ENCODE measurements at places on chromosomes 12 and 14.
A peak's percentile ranks its signal among the peaks of the same experiment; 100 is the strongest.

DNA sequence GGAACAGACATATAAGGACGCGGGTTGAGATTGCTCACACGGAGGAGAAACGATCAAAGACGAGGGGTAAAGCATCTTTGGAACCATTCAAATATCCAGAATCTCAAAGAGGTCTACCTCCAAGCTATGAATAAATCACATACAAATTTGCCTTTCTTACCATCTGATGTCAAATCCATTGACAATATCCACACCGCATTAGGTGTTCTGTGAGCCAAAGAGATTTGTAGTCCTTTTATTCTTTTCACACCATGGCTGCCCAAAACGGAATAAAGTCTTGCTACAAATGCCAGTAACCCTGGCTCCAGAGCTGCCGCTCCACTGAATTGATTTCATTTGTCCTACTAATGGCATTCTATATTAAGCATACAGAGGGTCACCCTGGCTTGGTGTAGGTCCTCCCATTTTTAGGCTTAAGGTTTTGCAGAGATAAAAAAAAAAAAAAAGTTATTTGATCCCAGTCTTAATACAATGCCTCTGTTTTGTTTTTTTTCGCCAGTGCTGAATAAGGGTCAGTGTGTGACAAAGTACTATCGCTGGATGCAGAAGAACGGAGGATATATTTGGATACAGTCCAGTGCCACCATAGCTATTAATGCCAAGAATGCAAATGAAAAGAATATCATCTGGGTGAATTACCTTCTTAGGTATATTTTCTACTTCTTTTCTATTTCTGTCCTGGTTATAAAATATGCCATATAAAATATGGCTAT lies 157.3 kb downstream of the EGLN3 start:
- no peak for DNase-seq

- no peak for DNase-seq
Measured at GRCh38 chr14:36479344-36479743, 40.7 kb downstream of the NKX2-1 start.

- DNase-seq = peak; percentile 78
Measured at GRCh38 chr12:2813214-2814185, 1.0 kb downstream of the ITFG2 start.

DNA sequence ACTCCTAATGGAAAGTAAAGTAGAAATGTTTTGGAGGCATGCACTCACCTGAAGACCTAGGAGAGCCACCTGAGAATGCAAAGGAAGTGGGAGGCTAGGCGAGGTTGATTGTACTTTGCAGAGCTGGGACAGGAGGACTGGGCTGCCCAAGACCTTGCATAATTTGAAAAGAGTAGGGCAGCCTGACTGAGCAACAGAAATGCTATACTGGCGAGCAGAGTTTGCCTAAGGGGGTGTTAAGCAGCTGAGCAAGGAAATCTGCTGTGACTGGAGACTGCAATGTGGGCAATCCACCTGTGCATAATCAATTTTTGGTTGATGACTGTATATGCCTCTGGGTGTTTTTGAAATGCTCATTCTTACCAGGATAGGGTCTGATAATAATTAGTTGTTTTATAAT lies 834.1 kb downstream of the TRHDE start:
- no peak for DNase-seq

- no peak for DNase-seq
Measured at GRCh38 chr12:109169686-109170085, 53.3 kb downstream of the ACACB start.

DNA sequence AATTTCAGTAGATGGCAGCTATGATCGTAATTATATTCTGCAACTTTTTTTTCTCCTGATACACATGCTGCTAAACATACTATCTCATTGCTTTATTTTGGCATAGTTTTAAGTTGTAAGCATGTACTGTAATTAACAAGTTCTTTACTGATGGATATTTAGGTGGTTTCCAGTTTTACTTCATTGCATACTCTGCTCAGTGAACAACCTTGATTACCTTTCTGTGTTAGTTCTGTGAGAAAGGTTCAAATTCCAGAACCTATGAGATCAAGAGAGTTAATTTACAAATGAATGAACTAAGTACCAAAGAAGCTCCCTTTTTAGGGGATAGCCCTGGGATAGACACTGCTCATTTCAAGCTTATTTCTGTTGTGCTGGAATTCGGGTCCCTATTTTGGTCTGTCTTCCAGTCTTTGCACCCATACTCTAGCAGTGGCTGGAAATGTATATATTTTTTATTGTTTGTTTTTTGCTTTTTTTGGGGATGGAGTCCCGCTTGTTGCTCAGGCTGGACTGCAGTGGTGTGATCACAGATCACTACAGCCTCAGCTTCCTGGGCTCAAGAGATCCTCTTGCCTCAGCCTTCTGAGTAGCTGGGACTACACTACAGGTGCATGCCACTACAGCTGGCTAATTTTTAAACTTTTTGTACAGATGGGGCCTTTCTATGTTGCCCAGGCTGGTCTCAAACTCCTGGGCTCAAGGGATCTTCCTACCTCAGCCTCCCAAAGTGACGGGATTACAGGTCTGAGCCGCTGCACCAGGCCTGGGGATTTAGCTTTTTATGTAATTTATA lies 10.6 kb downstream of the PAPOLA start:
- no peak for DNase-seq

GRCh38 chr14:96265383-96266095 lies 9.5 kb downstream of the BDKRB1 start:
- no peak for DNase-seq

- no peak for DNase-seq
Measured at GRCh38 chr12:120687578-120688289, 785 bp downstream of the MLEC start.

- no peak for DNase-seq
Measured at GRCh38 chr12:49220972-49221371, 32.1 kb upstream of the TUBA1A start.

GRCh38 chr14:79656056-79656455 lies 555.2 kb downstream of the DIO2 start:
- DNase-seq = no peak

- DNase-seq = no peak
Measured at GRCh38 chr12:109147954-109148353, 31.6 kb downstream of the ACACB start.

GRCh38 chr14:20386276-20386855 lies 26.9 kb downstream of the TEP1 start:
- no peak for DNase-seq

GRCh38 chr12:34342048-34342447 lies 319.8 kb downstream of the ALG10 start:
- DNase-seq = no peak

- DNase-seq = no peak
Measured at GRCh38 chr12:3148366-3149000, 71.3 kb downstream of the TSPAN9 start.

- DNase-seq = no peak
Measured at GRCh38 chr14:92968291-92969020, 45.5 kb downstream of the CHGA start.

GRCh38 chr14:100416921-100417860 lies 94.1 kb downstream of the SLC25A47 start:
- peak; percentile 85 for DNase-seq

DNA sequence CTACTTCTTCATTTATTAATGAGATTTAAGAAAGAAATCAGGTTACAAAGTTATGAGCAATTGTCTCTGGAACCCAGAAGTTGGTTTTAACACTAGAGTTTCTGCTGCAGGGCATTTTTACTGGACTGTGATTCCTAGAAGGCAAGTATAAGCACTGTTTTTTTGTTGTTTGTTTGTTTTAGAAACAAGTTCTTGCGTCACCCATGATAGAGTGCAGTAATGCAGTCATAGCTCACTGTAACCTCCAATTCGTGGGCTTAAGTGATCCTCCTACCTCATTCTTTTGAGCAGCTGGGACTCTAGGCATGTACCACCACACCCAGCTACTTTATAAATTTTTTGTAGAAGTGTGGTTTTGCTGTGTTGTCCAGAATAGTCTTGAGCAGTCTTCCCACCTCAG lies 25.6 kb downstream of the RAP1B start:
- DNase-seq = no peak

- DNase-seq = no peak
Measured at GRCh38 chr12:107560165-107560898, 125.3 kb upstream of the PWP1 start.

DNA sequence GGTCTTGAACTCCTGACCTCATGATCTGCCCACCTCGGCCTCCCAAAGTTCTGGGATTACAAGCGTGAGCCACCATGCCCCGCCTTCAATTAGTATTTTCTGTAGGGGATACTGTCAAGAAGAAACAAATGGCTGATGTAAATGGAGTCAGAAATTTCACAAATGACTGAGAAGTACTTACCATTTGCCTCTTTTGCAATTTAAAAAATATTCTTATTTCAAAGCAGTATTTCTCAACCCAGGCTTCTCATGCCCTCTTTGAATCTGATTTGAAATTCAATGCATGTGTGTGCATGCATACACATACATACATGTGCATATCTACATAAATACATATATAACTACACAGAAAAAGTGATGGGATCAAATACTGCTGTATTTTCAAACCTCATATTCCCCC lies 4.4 kb downstream of the PSMA6 start:
- no peak for DNase-seq

- peak; percentile 42 for DNase-seq
Measured at GRCh38 chr12:76455582-76456345, 103.8 kb downstream of the OSBPL8 start.

- no peak for DNase-seq
Measured at GRCh38 chr14:69500096-69500495, 15.6 kb downstream of the PLEKHD1 start.

- DNase-seq = no peak
Measured at GRCh38 chr12:96493106-96493505, 3.7 kb downstream of the CFAP54 start.

DNA sequence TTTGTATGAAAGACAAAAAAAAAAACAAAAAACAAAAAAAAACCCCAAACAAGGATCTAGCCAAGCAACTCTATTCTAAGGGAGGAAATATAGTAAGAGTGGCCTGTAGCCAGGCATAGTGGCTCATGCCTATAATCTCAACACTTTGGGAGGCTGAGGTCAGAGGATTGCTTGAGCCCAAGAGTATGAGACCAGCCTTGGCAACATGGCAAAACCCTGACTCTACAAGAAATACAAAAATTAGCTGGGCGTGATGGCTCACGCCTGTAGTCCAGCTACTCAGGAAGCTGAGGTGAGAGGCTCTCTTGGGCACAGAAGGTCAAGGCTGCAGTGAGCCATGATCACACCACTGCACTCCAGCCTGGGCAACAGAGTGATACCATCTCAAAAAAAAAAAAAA lies 47.9 kb downstream of the TMEM117 start:
- no peak for DNase-seq

DNA sequence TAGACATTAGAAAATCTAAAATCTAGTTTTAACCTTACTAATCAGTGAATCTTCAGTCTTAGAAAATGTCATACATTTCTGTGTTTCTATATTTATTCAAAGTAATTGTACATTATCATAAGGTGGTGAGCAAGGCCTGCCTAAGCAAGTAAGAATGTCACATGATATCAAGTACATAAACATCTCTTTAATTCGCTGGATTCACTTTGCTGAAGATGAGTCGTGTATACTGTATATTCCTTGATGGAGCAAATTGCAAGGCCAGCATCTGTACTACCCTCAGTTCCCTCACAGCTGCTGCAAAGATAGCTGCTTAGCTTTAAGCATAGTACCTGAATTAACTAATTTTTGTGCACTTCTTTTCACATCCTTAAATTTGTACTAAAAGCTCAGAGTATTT lies 8.5 kb upstream of the AK7 start:
- no peak for DNase-seq

DNA sequence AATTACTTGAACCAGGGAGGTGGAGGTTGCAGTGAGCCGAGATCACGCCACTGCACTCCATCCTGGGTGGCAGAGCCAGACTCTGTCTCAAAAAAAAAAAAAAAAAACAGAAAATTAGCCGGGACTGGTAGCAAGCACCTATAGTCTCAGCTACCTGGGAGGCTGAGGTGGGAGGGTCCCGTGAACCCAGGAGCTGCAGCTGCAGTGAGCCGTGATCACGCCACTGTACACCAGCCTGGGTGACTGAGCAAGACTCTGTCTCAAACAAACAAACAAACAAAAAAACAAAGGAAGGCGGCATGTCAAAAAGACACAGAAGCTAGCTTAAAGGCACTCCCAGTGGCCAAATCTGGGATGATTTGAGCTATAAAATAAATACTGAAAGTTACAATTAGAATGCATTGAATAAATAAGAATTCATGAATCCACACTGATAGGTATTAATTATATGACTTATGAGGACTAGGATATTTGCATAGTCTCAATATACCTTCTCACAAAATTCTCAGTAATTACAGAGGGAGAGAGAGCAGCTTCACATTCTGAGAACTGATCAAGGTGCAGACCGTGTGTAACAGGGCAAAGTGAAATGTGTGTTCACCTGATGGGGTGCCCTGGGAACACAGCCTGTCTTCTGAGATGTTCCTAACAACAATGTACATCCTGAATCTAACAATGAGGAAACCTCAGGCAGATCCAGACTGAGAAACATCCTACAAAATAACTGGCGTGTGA lies 42.7 kb upstream of the GPR132 start:
- DNase-seq = no peak

GRCh38 chr14:90648421-90648820 lies 167.8 kb downstream of the TTC7B start:
- no peak for DNase-seq

- DNase-seq = no peak
Measured at GRCh38 chr14:28666961-28667360, 99.6 kb upstream of the FOXG1 start.

DNA sequence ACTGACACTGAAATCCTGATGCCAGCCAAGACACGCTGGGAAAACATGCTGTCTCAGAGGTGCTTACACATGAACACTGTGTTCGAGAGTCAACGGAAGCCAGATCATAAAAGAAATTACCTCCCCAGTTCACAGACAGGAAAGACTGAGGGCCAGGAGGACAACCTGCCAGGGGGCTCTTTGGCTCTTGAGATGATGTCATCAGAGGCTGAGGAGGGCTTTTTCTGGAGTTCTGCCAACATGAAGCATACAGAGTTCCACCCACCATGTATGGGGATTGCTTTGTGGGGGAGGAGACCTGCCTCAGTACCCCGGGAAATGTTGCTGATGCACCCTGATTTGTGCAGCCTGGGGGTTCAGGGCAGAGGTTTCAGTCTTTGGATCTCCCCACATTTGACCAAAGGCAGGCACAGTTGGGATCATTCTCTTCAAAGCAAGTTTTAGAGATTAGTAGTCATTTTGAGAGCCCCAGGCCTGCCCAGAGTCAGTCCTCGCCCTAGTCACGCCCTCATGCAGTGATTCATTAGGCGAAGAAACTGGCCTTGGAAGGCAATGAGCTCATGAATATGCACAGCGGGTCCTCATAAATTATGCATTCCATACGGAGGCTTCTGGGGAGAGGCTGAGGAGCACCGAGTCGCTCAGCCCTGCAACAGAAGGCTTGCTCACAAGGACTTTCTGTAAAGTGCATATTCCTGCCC lies 34.9 kb upstream of the EML1 start:
- no peak for DNase-seq

DNA sequence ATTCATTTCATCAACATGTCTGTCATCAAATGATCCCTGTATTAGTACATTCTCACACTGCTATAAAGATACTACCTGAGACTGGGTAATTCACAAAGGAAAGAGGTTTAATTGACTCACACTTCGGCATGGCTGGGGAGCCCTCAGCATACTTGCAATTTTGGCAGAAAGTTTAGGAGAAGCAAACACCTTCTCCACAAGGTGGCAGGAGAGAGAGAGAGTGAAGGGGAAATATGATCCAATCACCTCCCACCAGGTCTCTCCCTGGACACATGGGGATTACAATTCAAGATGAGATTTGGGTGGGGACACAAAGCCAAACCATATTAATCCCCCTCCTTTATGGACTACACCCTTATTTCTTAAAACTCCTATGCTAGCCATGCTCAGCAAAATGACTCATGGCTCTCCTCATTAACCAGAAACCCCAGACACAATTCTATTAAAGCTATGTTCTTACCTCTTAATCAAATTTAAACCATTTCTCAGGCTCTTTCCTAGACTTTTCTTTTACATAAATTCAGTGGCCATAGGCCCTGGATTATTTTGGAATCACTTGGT lies 932.3 kb downstream of the FLRT2 start:
- no peak for DNase-seq

All from SK-N-SH (cell line).